ENCODE measurements at places on chromosomes 2 and 18. TPM values are rescaled to one million over a fixed set of nuclear protein-coding genes. Genes with fewer than 3 reads are reported as not detected.

DNA sequence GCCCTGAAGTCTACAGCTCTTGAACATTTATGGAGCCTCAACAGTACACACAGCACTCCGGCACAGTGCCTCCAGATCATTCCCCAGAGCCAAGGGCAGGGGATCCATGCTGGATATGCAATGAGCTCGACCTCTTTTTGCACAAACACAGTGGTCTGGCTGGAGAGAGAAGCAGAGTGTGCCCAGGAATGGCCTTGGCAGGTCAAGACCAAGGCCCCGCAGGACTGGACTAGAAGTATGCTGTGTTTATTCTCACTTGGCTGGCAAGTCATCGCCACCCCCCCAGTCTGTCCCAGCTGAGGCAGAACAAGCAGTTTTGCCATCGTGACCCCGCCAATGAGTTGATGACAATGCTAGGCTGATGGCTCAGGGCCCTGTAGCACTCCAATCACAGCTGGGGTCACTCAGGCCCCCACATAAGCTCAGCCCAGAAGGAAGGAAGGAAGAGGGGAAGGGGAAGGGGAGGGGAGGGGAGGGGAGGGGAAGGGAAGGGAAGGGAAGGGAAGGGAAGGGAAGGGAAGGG is 212.1 kb downstream of the TTC32 start:
- H3K27me3 ChIP-seq, result no peaks in the 10 kb centered on the region
- no peaks in the 10 kb centered on the region for H3K4me1 ChIP-seq
- no peak overlapping the region for H3K27ac ChIP-seq
- no peak overlapping the region for H3K4me3 ChIP-seq
- DNase-seq, result peak; percentile 49

DNA sequence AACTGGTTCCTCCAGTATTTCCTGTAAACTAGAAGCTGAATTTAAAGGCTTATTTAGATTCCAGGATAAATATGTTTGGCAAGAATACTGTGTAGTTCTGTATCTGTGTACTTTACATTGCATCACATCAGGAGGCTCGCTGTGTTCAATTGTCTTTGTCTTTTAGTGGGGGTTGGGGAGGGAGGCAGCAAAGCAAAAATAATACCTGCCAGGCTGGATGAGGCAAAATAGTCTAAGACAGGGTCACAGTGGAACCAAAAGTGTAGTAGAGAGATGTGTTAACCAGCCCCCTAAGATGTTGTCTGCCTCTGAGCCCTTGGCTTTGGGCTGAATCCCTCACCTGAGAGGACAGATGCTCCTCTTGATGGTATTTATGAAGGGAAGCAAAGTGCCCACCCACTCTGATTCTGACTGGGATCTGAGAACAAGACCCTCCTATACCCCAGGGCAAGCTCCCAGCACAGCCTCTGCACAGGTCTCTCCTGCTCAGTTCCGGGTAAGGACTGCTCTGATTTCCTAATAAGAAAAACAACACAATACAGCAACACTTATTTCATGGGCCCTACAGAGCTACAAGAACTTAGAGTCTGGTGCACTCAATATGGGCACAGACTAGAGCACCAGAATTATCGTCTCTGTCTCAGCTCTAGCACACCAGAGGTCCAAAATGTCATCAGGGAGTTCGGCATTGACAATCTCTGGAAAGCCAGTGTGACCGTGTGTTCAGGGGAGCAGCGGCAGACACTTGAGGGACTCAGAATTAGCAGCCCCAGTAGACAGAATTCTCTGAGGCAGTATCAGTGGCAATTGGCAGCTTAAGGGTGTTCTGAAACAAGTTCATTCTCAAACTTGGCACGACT is 7.2 kb upstream of the AFTPH start:
- H3K27ac ChIP-seq, result no peak overlapping the region
- H3K36me3 ChIP-seq, result no peaks in the 10 kb centered on the region
- no peak overlapping the region for H3K4me3 ChIP-seq
- no peaks in the 10 kb centered on the region for H3K4me1 ChIP-seq
- peaks cover 60% of the 10 kb centered on the region for H3K27me3 ChIP-seq

DNA sequence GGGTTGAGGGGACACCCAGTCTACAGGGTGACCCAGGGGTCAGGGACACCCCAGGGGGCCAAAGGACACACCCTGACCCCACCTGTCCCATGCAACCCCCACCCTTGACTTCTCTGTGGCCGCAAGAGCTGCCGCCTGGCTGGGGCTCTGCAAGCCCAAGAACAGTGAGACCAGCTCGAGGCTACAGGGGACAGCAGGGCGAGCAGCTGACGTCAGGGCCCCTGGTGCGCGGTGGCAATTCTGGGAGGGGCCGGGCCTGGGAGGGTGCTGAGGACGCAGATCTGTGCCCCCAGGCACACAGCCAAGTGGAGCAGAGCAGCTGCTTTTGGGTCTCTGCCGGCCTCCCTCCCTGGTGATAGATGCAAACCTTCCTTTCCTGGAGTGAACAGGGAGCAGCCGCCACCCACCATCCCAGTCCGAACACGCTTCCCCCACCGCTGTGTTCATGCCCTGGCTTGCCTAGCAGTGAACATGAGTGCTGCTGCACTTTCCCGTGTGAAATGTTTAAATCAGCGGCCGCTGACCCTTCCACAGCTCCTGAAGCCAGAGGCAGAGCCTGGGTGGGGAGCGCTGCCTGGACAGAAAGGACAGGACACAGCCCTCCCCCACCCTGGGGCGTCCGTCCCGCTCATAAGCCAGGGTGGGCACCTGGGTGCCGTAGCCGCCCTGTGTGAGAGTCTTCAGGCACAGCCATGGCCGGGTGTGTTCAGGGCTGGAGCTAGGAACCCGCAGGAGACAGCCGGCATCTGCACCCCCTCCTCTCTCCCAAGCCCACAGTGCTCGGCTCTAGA is 46.9 kb downstream of the SLC66A2 start:
- no peak overlapping the region for H3K27ac ChIP-seq
- peaks cover 44% of the 10 kb centered on the region for H3K36me3 ChIP-seq
- H3K4me1 ChIP-seq, result no peaks in the 10 kb centered on the region
- no peak overlapping the region for H3K4me3 ChIP-seq

DNA sequence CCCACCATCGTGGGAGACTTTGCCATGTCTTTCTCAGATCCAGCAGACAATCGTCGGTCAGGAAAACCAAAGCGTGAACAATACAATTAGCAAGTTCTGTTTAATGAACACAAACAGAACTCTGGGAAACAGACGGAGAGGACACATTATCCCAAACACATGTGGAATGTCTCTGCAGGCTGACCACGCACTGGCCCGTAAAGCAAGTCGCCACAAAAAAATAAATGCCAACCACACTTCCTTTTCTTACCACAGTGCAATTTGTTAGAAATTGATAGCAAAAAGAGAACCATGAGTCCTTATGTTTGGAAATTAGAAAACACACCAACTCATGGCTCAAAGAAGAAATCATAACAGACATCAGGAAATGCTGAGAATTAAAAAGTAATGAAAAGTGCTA is 210.9 kb downstream of the TWIST2 start:
- peaks cover 15% of the 10 kb centered on the region for H3K36me3 ChIP-seq
- DNase-seq, result no peak
- H3K27me3 ChIP-seq, result no peaks in the 10 kb centered on the region

- peaks cover 18% of the 10 kb centered on the region for H3K27me3 ChIP-seq
- no peaks in the 10 kb centered on the region for H3K36me3 ChIP-seq
- H3K4me3 ChIP-seq, result no peak overlapping the region
These were observed 1151.3 kb upstream of the CRIM1 start for GRCh38 chr2:35204323-35204722.

DNA sequence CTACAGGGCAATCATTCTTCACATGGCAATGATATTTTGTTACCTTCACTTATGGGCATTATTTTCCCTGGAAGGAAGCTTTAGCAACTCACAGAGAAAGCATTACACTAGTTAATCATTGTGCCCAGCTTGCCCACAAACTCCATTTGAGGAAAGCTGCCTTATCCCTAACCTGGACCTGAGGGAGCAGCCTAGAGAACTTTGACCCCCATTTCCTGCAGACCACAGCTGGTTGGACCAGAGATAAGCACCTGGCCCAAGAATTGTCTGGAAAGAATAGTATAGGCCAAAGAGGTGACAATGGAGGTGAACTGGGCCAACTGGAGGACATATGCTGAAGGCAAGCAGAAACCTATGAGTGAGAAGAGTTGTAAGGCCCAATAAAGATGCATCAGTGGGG is 48.4 kb upstream of the SESTD1 start:
- DNase-seq, result no peak
- H3K27ac ChIP-seq, result no peak overlapping the region
- peaks cover 11% of the 10 kb centered on the region for H3K4me1 ChIP-seq
- peaks cover 5% of the 10 kb centered on the region for H3K36me3 ChIP-seq
- peaks cover 37% of the 10 kb centered on the region for H3K27me3 ChIP-seq

DNA sequence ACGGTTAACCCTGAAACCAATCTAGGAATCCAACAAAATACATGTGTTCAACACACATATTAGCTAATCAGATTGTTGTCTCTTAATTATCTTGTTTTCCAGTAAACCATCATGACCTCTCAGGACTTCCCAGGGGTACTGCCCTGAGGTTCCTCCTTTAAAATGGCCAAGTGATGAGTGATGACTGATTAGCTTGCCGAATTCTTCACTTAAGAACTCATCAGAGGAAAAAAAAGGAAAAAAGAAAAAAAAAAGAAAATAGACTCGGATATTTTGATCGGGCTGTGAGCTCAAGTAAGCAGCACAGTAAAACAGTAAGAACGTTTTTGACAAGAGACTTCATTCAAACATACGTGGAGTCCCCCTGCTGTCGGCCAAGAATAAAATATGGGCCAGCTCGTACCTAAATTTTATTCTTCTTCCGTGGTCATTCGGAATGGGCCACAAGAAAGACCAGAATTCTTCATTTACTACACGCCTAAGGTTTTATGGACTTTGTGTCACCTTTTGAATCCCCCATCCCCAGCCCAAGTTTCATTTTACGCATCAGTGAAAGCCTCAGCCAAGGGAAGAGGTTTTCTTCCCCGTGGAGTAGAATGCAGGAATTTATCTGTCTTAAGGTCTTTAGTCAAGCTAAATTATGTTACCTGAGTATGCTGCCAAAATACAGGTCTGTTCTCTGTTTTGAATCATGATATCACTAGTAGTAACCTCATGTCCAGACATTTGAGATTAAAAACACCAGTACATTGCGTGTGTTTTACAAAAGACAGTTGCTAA is 40.5 kb downstream of the COLEC12 start:
- H3K27ac ChIP-seq, result no peak overlapping the region
- peaks cover 49% of the 10 kb centered on the region for H3K4me1 ChIP-seq
- H3K4me3 ChIP-seq, result no peak overlapping the region
- H3K27me3 ChIP-seq, result no peaks in the 10 kb centered on the region
- DNase-seq, result no peak
- peaks cover 32% of the 10 kb centered on the region for H3K36me3 ChIP-seq

GRCh38 chr2:62441421-62441820 is 64.6 kb downstream of the TMEM17 start:
- DNase-seq, result no peak
- H3K27me3 ChIP-seq, result peaks cover 66% of the 10 kb centered on the region
- H3K27ac ChIP-seq, result no peak overlapping the region
- H3K4me3 ChIP-seq, result no peak overlapping the region
- no peaks in the 10 kb centered on the region for H3K36me3 ChIP-seq

- peaks cover 2% of the 10 kb centered on the region for H3K36me3 ChIP-seq
- DNase-seq, result no peak
- no peak overlapping the region for H3K4me3 ChIP-seq
- H3K27ac ChIP-seq, result no peak overlapping the region
These were observed 22.2 kb upstream of the STK25 start for GRCh38 chr2:241530571-241530970.

DNA sequence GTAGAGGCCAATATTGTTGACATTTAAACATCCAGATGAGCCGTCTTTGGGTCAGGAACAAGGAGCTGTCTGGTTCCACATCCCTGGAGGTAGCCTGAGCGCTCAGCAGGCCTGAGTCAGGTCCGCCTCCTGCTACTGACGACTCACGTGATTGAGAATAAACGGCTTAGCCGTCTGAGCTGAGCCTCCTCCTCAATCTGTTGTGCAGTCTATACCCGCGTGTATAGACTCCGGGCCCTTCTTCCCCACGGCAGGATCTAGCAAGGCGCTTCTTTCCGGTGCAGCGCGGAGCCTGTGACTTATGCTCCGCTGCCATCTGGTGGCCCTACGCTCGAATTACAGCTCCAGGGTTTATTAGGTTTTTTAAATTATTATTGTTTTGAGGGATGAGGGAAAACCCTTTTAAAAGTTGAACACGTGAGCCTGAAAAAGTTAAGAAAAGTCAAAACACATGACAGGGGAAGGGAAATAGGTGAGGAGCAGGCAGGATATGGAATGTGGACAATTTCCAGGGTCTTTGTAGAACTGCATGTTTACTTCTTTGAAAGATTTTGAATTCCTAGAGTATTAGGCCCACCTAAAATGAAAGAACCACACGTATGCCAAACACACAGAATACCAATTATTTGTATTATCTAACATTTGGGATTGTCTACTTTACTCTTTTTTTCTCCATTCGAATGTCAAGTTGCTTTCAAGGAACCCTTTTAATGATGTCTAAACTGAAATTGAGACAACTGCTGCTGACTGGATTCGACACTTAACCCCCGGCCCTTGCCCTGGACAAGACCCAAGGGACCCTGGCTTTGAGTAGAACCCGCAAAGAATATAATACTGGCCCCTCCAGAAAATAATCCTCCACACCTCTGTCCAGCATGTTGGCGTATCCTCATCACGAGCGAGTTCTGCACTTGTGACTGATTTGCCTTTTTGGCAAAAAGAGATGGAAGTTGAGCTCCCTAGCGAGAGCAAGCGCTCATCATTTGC is 112.4 kb upstream of the ZNF236 start:
- peak overlapping the region; percentile 39 for H3K4me3 ChIP-seq
- DNase-seq, result no peak
- peaks cover 4% of the 10 kb centered on the region for H3K27me3 ChIP-seq
- H3K4me1 ChIP-seq, result peaks cover 4% of the 10 kb centered on the region
- no peaks in the 10 kb centered on the region for H3K36me3 ChIP-seq

GRCh38 chr2:161426455-161426921 is 10.4 kb downstream of the TBR1 start:
- H3K27me3 ChIP-seq, result peaks cover 86% of the 10 kb centered on the region
- H3K4me3 ChIP-seq, result peak overlapping the region; percentile 45
- no peak for DNase-seq
- peaks cover 4% of the 10 kb centered on the region for H3K36me3 ChIP-seq
- no peak overlapping the region for H3K27ac ChIP-seq

DNA sequence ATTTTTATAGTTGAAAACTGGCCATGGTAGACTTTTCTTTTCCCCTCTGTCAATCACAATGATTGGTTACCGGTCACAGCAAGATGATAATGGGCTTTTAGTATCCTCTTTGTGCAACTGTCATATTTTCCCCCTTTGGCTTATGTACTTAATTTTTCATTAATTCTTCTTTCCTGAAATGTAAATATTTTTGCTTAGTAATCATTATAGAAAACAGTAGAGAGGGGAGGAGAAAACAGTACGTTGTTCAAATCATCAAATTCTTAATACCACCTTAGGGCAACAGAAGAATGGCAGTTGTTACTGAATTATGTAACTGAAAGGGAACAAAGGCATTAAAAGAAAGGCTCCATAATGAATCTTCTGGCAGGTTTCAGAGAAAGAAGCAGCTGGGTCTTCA is 699.0 kb downstream of the METTL4 start:
- no peaks in the 10 kb centered on the region for H3K4me1 ChIP-seq
- H3K27me3 ChIP-seq, result no peaks in the 10 kb centered on the region
- no peak overlapping the region for H3K4me3 ChIP-seq

Gene MEX3C
- total RNA-seq, result 59.7 TPM

Gene RESP18
- total RNA-seq, result not detected

Gene SPDYA
- 1.2 TPM for total RNA-seq

Gene RAB17
- 3.9 TPM for total RNA-seq

Gene BCL11A
- total RNA-seq, result 10.7 TPM

Gene IWS1
- 39.8 TPM for total RNA-seq

Gene IL36B
- not detected for total RNA-seq

All from osteocyte (in vitro differentiated cells).